ENCODE measurements at places on chromosomes 2 and 18. TPM values are rescaled to one million over a fixed set of nuclear protein-coding genes. Genes with fewer than 3 reads are reported as not detected.

DNA sequence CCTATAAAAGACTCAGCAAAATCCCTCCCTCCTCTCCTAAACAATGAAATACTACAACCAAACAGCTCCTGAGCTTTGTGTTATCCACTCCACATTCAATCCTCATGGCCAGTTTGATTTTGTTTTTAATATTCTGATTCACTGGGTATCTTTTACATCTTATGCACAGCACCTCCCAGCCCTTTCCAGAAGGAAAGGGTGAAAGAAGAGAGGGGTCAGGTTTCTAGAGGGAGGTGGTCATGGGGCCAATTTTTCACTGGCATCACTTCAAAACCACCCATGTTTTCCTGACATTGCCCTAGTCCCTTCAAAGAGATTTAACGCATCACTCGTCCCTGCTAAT, 315.6 kb downstream of the LPIN1 start:
- DNase-seq, result no peak

DNA sequence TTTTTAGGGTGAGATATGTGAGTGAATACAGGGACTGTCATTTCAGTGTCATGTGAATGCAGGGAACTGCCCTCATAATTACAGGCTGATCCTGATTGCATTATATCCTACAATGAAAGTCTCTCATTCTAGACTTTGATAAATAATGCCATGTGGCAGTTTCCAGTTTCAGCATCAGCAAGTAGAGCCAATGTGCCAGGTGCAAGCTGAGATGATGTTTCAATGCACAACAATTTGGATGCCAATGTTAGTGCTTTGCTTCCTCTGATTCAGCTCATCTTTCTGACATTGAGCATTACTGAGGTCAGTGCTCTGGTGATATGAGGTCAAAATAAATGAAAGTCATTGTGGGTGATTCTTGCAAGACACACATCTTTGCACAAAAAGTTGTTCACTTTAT, 63.7 kb upstream of the TFPI start:
- no peak for DNase-seq

DNA sequence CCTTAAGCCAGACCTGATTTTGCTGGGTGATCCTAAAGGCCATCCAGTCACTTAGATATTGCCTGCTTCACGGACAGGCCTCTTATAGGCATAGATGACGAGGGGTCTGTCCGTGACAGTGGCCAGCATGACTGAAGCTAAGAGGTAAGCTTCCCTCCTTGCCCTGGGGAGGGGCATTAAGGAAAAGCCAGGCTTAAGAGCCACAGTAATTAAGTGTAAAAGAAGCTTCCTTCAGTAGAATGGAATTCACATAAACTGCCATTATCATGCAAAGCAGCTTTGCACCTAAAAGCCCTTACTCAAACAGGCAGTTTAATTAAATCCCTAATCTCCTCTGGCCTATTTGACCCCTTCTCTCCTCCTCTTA, 99.4 kb upstream of the PKDCC start:
- DNase-seq, result no peak

DNA sequence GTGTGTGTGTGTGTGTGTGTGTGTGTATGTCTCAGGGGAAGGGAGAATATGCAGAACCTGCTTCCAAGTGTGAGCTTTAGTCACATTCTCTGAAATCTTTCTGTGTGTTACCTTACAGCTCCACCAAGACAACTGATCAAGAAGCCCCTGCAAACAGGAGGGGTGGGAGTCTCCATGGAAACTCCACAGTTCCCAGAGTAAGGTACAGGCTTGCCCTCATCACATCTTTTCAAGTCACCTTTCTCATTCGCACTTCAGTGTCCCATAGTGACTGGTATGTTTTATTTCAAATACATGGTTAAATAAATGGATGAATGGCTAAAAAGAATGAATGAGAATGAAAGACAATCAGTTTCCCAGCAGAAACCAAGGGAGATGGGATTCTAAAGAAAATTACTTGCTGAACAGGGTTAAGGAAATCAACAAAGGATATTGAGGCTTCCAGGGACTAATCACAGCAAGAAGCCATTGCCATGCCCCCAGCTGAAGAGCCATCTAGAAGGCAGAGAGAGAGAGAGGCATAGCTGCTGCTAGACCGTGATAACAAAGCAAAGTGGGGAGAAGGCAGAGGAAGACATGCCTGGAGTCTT, 987.2 kb upstream of the CELF4 start:
- DNase-seq, result no peak

GRCh38 chr2:144554492-144555210, 34.7 kb upstream of the ZEB2 start:
- DNase-seq, result no peak

DNA sequence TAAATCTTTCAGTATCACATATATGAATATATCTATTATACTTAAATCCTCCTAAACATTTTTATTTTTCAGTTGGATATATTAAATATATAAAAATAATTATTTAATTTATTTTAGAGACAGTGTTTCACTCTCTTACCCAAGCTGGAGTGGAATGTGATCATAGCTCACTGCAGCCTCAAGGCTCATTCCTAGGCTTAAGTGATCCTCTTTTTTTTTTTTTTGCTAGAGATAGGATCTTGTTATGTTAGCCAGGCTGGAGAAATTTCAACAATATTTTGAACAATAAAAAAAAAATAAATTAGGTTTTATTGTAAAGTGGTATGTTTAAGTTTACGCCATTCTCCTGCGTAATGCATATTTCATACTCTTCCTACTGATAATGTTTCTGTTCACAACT, 4.2 kb downstream of the SPAST start:
- no peak for DNase-seq

- no peak for DNase-seq
Observed at GRCh38 chr2:112195167-112195766, 57.1 kb downstream of the FBLN7 start.

DNA sequence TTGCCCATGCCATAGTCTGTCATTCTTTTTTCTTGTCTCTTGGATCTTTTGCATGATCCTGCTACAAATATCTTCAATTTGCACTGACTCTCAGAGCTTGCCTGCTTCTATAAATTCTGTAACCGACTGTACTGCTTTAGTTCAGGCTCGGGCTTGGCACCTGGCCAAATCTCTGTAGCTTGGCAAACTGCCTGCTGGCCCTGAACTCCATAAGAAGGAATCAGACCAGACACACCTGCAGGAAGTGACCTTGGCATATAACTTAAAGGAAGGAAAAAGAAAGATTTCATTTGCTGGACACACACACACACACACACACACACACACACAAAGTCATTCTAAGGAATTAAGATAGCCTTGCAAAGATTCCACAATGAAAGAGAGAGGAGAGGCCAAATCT, 291.2 kb upstream of the DDX18 start:
- peak; percentile 76 for DNase-seq

- DNase-seq, result no peak
Observed at GRCh38 chr2:230944123-230944653, 19.1 kb upstream of the GPR55 start.

GRCh38 chr2:42338567-42339190, 22.3 kb downstream of the COX7A2L start:
- DNase-seq, result no peak

GRCh38 chr2:219228911-219229304, 528 bp downstream of the ATG9A start:
- DNase-seq, result no peak

- DNase-seq, result no peak
Observed at GRCh38 chr2:145501920-145502319, 982.0 kb upstream of the ZEB2 start.

GRCh38 chr2:242041816-242042215, 172.3 kb downstream of the RTP5 start:
- DNase-seq, result peak; percentile 10

DNA sequence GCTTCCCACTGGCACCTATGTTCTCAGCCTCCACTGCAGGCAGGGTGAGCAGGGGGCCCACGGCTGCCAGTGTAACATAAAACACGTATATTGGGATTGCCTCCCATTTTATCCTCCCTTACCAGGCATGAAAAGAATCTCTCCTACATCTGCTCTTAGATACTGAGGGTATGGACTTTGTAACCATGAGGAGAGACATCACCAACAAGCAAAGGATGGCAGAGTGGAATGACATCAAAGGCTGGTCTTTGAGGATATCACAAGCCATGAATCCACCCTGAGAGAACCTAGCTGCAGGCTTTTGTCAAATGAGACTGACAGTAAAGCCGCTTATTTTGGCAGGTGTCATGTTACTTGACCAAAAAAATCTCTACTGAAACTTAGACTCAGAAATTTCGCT, 7.4 kb downstream of the NPHP1 start:
- no peak for DNase-seq

GRCh38 chr2:39514825-39515224, 77.7 kb upstream of the MAP4K3 start:
- DNase-seq, result no peak

- no peak for DNase-seq
Observed at GRCh38 chr2:195447323-195447975, 209.6 kb upstream of the SLC39A10 start.

GRCh38 chr2:155372969-155373368, 674.5 kb downstream of the KCNJ3 start:
- no peak for DNase-seq

DNA sequence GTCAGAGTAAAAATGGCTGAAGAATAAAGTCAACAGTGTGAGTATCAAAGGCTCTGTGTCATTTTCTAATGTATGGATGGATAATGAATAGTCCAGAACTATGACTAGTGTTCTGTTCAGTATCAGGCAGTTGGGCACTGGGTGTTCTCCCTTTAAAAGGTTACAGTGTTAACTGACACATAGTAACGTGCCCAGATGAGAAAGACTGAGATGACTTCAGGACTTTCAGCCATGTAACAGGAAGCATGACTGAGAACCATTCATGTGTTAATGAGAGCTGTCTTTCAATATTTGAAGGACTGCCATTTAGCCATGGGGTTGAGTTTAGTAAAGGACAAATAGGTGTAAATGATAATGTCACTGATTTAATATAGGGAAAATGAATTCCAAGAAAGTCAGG, 187.1 kb downstream of the GULP1 start:
- no peak for DNase-seq

- DNase-seq, result no peak
Observed at GRCh38 chr2:159455330-159455918, 160.9 kb downstream of the BAZ2B start.

DNA sequence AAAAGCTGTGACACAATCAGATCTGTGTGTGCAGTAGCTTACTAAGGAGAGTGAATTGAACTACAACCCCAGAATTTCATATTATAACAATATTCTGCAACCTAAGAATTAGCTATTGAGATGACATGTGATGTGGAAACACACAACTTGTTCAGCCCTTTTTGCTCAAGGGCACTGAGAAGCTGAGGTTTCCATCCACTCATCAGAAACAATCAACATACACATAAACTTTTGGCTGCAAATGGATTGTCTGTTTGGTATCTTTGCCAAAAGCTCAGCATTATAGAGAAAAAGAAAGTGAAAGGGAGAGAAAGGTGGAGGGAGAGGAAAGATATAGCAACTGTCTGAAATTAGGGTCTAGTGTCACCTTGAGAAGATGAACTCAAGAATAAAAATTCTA, 117.2 kb upstream of the KLF7 start:
- no peak for DNase-seq

GRCh38 chr2:237281836-237282306, 132.1 kb downstream of the COL6A3 start:
- no peak for DNase-seq

- no peak for DNase-seq
Observed at GRCh38 chr2:186827862-186828492, 21.0 kb downstream of the ZSWIM2 start.

DNA sequence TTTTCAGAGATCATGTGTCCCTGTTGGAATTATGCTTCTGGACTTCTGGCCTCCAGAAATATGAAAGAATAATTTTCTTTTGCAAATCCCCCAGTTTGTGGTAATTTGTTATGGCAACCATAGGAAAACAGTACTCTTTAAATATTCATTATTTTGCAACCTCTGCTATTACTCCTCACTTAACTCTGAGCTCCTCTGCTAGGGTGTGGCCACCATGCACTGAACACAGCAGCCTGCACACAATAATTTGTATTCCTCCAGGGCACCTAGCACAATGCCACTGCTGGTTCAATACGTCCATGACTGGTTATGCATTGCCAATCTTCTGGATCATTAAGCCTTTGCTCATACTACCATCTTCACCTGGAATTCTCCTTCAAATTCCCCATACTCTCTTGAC, 232.0 kb downstream of the CNTNAP5 start:
- no peak for DNase-seq

DNA sequence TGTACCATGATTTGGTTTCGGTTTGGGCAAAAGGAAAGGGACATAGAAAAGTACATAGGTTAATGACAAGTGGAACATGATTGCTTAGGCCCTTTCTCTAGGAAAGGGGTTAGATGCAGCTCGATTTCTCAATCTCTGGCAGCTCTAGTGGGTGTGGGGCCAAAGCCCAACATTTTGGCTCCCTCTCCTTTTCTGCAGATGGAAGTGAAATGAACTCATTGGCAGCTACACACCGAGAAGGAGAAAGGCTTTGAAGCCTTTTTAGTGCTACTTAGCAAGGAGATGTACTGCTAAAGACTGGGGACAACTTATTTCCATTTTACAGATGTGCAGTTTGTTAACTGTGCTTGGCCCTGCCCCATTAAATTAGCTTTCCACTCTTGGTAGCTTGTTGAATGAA, 93.8 kb downstream of the LYPD6B start:
- DNase-seq, result no peak

DNA sequence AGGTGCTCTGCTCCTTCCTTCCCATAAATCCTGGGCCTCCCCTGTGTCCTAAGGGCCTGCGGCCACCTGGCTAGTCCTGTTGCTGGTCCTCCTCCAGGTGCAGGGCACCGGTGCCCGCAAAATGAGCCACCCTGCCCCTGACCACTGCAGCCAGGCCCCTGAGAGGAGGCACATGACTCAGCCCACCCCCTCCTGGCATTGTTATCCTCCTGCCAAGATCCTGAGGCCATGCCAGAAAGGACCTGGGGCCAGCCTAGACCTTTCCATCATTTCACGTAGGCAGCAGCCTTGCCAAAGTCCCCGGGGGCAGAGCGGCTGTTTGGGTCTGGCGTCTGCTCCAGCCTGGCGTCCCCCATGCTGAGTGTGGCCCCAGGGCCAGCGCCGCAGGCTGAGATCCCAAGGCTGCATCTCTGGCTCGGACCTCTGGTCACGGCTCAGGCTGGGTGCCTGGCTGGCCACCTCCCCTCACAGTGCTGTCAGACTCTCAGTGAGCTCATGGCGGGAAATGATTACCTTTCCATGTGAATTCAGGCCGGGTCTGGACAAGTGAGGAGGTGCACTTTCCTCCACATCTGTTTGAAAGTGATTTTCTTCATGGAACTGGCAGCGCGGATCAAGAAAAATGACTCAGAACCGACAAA, 81.0 kb downstream of the NDUFA10 start:
- peak; percentile 46 for DNase-seq

The UGT1A7 gene
- not detected for total RNA-seq

The CMPK2 gene
- total RNA-seq, result 5.3 TPM

The MAP4K3 gene
- total RNA-seq, result 42.1 TPM

The CNGA3 gene
- not detected for total RNA-seq

The SYT4 gene
- not detected for total RNA-seq

The CKAP2L gene
- 0.69 TPM for total RNA-seq

Measured in aorta (tissue), 5 donors.